ENCODE measurements at places on chromosomes 3 and 15.
A peak's percentile ranks its signal among the peaks of the same experiment; 100 is the strongest.

GRCh38 chr15:37395100-37395468, 294.7 kb upstream of the MEIS2 start:
- no peak for DNase-seq

DNA sequence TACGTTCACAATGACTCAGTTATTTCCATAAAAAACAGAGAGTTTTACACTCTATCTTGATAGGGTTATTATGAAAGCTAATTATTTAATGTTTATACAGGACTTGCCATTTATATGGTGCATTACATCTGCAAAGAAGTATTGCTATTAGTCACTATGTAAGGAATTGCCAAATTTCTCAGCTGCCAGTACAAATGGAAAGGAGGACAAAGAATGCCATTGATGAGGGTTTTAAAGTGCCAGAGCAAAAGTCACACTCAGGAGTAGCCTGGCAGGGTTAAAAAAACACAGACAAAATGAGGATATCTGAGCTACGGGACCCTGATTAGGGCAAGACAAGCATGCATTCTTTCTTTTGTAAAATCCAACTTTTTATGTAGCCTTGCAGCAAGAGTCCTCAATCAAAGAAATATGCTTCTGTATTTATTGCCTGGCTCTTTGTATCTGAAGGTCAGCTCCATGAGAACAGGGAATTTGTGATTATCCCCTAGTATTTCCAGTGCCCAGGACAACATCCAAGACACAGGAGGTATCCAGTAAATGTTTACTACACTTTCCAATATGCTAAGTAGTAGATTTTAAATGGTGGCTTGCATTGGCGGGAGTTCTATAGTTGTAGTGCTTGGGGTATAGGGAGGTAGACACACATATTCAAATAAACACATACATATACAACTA, 1013.6 kb downstream of the ROBO1 start:
- DNase-seq, result no peak

GRCh38 chr3:144466114-144466513, 494.5 kb downstream of the DIPK2A start:
- DNase-seq, result no peak

GRCh38 chr15:51708013-51708412, 26.7 kb downstream of the SCG3 start:
- DNase-seq, result peak; percentile 62

- DNase-seq, result no peak
Measured at GRCh38 chr3:31170932-31171670, 276.6 kb upstream of the GADL1 start.

- DNase-seq, result peak; percentile 15
Measured at GRCh38 chr3:29764603-29765254, 483.9 kb downstream of the RBMS3 start.

DNA sequence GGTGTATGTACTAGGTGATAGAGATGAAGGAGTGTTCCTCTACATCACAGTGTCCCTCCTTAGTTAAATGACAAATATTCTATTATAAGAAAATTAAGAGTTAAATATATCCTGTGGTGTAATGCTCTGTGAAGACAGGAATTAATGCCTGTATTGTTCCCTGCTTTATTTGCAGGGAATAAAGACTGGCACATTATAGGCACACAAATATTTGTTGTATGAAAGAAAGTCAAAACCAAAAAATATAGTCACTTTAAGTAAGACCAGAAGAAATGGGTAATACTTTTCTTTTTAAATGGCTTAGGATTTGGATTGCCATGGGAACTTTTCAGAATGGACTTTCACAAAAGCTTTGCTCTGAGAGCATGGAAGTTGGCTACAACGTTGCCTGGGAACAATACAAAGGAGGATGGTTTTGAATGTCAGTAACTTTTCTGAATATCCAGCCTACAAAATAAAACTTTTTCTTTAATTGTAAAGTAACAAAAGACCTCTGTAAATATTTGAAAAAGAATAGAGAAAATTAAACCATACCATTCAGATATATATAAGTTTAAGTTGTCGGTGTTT, 158.0 kb upstream of the P2RY1 start:
- DNase-seq, result no peak

- DNase-seq, result no peak
Measured at GRCh38 chr3:103924544-103924943, 1442.2 kb upstream of the ALCAM start.

DNA sequence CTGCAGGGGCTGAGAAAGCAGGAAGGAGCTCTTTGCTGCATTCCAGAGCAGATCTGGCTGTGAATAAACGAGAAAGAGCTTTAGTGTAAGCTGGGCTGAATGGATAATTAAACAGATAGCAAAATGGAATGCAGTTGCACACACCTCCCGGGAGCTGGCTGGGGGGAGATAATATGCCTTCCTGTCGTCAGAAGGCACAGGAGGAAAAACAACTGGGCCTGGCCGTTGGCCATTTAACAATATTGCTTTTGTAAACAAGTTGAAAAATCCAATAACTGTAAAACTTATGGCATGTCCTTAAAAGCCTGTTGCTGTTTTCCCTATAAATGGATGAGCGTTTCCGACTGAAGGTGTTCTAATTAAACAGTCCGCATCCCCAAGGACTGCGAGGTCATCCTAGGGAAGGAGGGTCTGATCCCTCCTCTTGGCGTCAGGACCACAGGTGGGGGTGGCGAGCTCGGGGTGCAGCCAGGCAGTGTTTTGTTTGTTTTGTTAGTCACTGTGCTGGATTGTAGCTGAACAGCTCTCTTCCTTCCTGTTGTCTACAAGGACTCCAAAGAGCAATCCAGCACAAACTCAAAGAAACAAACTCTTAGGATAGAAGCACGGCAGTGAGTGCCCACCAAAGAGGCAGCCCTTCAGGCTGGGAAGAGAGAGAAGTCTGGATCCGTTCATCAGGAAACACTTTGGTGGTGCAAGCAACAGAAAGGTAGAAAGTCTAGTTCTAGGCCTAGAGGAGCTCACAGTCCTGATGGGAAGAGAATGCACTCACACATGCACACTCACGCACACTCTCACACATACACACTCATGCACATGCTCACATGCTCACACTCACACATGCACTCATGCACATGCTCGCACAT, 133.4 kb upstream of the SMAD3 start:
- DNase-seq, result no peak

GRCh38 chr3:177210744-177211502, 13.6 kb upstream of the TBL1XR1 start:
- DNase-seq, result no peak

GRCh38 chr3:23576379-23576959, 229.3 kb upstream of the UBE2E1 start:
- DNase-seq, result no peak

- no peak for DNase-seq
Measured at GRCh38 chr15:80789796-80790195, 10.6 kb downstream of the CEMIP start.

DNA sequence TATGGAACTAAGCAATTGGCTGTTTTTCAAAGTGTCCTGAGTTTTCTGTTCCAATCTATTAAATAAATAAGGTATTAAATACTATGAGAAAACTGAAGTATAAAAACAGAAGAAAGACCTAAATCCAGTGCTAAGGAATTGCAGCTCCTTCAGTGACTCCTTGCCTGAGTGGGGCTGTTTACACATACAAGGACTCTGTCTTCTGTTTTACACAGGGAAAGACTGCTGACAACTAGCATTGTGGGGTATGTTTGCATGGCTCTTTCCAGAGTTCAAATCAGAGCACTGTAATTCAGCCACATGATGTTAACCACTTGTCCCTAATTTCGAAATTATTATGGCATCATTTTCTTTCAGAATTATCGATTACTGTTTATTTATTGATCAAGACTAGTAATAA, 31.3 kb upstream of the MEIS2 start:
- no peak for DNase-seq

- peak; percentile 16 for DNase-seq
Measured at GRCh38 chr15:92683511-92683834, 27.9 kb upstream of the FAM174B start.

GRCh38 chr3:44442596-44443309, 34.7 kb downstream of the ZNF445 start:
- no peak for DNase-seq

- DNase-seq, result no peak
Measured at GRCh38 chr3:194672876-194673275, 885 bp upstream of the LSG1 start.

GRCh38 chr15:73687351-73687750, 3.2 kb downstream of the CD276 start:
- DNase-seq, result no peak

GRCh38 chr15:47806008-47806407, 88.7 kb downstream of the SEMA6D start:
- DNase-seq, result no peak

DNA sequence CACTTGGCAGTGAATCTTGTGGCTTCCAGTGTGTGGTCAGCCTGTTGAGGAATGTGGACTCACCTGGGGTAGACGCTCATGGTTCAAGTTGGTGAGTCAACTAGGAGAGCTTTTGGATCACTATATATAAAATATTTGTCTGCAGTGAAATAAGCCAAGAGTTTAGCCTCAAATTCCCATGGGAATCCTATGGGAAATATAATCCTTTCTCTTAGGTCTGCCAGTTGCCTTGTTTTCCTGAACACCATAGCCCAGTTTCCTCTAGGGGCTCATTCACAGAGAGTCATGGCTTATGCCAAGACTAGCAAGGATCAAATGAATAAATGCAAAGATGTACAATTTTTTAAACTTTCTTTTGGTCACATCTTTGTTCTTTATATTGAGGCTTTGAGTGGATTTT, 100.1 kb upstream of the NPHP3 start:
- no peak for DNase-seq

- DNase-seq, result no peak
Measured at GRCh38 chr15:75156326-75157215, 45.1 kb upstream of the C15orf39 start.

GRCh38 chr3:47156396-47156795, 7.5 kb downstream of the SETD2 start:
- no peak for DNase-seq

GRCh38 chr3:182999767-183000166, 19.4 kb upstream of the DCUN1D1 start:
- no peak for DNase-seq

DNA sequence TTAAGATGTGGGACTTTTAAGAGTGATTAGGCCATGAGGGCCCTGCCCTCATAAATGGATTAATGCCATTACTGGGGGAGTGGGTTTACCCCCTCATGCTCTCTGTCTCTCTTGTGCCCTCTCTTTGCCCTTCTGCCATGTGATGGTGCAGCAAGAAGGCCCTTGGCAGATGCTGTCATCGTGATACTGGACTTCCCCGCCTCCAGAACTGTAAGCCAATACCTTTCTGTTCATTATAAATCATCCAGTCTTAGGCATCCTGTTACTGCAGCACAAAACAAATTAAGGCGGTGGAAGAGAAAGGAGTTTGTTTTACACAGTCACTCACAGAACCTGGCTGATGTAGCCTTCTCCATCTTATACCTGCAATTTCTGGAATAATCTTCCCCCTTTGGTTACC, 360.3 kb upstream of the TBL1XR1 start:
- no peak for DNase-seq

- DNase-seq, result no peak
Measured at GRCh38 chr15:83973816-83974215, 261.8 kb upstream of the GOLGA6L4 start.

DNA sequence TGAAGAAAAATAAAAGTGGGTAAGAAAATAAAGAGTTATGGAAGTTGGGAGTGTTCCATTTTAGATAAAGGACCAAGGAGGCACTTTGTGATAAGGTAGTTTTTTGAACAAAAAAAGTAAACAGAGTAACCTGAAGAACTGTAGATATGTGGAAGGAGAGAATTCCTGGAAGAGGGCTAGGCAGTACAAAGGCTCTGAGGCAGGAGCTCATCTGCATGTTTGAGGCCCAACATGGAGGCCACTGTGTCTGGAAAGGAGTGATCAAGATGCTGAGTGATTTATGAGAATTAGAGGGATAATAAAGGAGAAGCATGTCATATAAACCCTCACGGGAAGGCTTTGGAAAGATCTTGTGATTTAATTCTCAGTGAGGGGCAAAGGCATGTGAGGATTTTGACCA, 126.5 kb downstream of the DTWD1 start:
- DNase-seq, result no peak

- no peak for DNase-seq
Measured at GRCh38 chr15:96413657-96414056, 83.2 kb downstream of the NR2F2 start.

- no peak for DNase-seq
Measured at GRCh38 chr3:13564751-13565560, 16.0 kb downstream of the FBLN2 start.

- DNase-seq, result no peak
Measured at GRCh38 chr3:10437272-10437994, 68.0 kb downstream of the ATP2B2 start.

DNA sequence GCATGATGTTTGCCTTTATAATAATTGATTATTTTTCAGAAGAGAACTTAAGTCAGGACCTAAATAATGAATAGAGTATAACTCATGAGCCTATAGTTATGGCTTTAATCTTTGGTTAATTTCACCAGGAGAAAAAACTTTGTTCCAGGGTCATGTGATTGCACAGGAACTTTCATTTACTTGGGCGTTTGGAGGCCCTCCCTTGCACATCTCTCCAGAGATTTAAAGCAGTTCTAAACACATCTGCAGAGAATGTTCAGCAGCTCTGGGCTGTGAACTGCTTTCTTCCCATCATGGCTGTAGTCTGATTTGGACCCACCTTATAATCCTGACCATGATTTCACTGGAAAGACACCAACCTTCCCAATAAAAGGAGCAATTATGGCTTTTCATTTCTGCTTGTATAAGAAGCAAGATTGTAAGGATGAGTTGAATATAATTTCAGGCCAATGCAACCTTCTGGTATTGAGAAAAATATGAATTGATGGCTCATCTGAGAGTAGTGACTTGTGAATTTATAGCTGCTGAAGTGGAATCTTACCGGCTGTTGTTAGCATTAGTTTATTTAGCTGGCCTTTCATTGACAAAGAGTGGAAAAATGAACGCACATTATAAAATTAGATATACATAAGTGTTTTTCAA, 80.9 kb upstream of the PRTG start:
- no peak for DNase-seq

DNA sequence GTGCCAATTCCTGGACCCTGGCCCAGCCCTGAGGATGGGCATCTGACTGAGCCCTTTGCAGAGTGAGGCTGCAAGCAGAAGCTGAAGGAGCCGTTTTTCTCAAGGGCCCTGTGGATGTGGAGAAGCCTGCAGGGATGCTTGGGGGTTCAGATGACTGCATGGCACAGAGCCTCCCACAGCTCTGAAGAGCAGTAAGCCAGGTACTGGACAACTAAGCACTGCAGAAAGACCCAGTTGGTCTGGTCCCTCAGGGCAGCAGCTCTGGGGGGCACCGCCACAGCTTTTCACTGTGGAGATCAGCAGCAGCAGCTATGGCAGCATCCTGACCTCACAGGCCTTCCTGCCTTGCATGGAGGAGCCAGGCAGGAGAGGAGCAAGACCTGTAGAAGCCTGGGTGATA, 67.6 kb downstream of the CRYGS start:
- DNase-seq, result no peak

- no peak for DNase-seq
Measured at GRCh38 chr15:80984856-80985255, 4.8 kb downstream of the MESD start.

- no peak for DNase-seq
Measured at GRCh38 chr15:93257920-93258319, 168.9 kb upstream of the RGMA start.

GRCh38 chr3:112327371-112327951, 5.5 kb upstream of the CD200 start:
- peak; percentile 66 for DNase-seq

- DNase-seq, result no peak
Measured at GRCh38 chr15:41492597-41493204, 973 bp upstream of the ITPKA start.
